ENCODE measurements at places on chromosomes 12 and 14. TPM values are rescaled to one million over a fixed set of nuclear protein-coding genes. Genes with fewer than 3 reads are reported as not detected.

DNA sequence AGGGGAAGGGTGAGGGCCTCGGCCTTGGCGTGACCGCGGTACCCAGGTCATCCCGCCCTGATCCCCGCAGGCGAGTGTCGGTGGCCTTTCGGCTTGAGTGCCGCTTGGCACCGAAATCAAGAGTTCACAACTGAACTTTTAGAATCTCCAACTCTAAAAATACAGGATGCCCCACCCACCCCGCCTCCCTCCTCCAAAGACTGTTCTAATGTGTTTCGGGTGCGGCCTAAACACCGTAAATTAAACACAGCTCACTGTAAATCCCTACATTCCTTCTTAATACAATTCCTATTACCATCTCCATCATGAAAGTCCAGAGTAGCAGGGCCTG lies 11.4 kb downstream of the SCNN1A start:
- 0 out of 2 replicates have a peak overlapping the region, but pooled peaks have one; percentile 2 for H3K27ac ChIP-seq
- H3K36me3 ChIP-seq: peaks cover 19% of the 10 kb centered on the region
- H3K4me3 ChIP-seq: peak overlapping the region; percentile 48
- no peaks in the 10 kb centered on the region for H3K27me3 ChIP-seq
- DNase-seq: no peak
- H3K4me1 ChIP-seq: peaks cover 9% of the 10 kb centered on the region

- H3K4me1 ChIP-seq: no peaks in the 10 kb centered on the region
- no peaks in the 10 kb centered on the region for H3K27me3 ChIP-seq
- H3K4me3 ChIP-seq: no peak overlapping the region
- H3K36me3 ChIP-seq: no peaks in the 10 kb centered on the region
Observed at GRCh38 chr12:83179999-83180398, 493.3 kb downstream of the TMTC2 start.

DNA sequence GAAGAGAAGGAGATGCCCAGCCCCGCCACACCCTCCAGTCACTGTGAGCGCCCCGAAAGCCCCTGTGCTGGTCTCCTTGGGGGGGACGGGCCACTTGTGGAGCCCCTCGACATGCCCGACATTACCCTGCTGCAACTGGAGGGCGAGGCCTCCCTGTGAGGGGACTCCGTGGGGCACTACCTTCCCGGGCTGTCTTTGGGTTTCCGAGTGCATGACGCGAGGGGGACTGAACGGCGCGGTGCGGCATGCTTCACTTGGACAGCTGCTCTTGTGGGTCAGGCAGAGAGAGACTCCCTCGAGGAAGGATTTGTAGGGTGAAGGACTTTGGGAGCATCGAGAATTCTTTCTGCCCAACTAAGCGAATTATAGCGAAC lies 1.1 kb downstream of the CCDC184 start:
- peaks cover 39% of the 10 kb centered on the region for H3K27me3 ChIP-seq
- peak overlapping the region; percentile 68 for H3K4me3 ChIP-seq
- no peak overlapping the region for H3K27ac ChIP-seq

DNA sequence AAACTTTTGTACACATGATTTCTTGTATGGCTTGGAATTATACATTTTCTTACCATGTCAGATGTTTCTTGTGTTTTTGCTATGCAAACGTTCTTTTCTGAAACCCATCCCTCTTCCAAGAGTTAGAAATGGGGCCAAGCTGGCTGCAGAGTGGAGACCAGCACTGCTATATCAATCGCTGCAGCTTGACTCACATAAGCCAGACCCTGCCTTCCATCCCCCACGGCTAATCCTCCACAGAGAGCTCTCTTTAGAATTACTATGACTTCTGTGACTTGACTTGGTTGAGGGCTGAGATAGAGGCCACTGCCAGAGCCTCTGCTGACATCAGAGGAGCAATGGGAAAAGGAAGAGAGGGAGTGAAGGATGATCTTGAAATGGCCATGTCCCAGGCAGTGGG lies 147.9 kb downstream of the DACT1 start:
- no peaks in the 10 kb centered on the region for H3K4me1 ChIP-seq
- no peaks in the 10 kb centered on the region for H3K36me3 ChIP-seq
- H3K4me3 ChIP-seq: no peak overlapping the region
- no peaks in the 10 kb centered on the region for H3K27me3 ChIP-seq

GRCh38 chr12:13258197-13258596 lies 61.7 kb downstream of the EMP1 start:
- no peak overlapping the region for H3K27ac ChIP-seq
- H3K27me3 ChIP-seq: no peaks in the 10 kb centered on the region
- no peak overlapping the region for H3K4me3 ChIP-seq
- peaks cover 8% of the 10 kb centered on the region for H3K4me1 ChIP-seq
- no peaks in the 10 kb centered on the region for H3K36me3 ChIP-seq

The PZP gene
- not detected for total RNA-seq

The AQP5 gene
- total RNA-seq: 1.7 TPM

The ARHGAP5 gene
- total RNA-seq: 78.2 TPM
